ENCODE measurements at places on chromosomes 3 and 15.

DNA sequence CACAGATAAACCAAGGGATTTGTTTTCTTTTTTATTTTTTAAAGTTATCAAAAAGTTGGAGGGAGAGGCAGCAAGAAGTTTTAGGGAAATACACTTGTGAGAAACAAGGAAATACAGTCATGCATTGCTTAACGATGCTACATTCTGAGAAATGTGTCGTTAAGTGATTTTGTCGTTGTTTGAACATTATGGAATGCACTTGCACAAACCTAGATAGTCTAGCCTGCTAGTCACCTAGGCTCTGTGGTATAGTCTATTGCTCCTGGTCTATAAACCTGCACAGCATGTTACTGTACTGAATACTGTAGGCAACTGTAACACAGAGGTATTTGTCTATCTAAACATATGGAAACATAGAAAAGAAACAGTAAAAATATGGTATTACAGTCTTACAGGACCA, 2.0 kb upstream of the NFKBIZ start:
- no peak for DNase-seq

GRCh38 chr15:88664151-88664778, 25.4 kb downstream of the ISG20 start:
- peak; percentile 78 for DNase-seq

- DNase-seq, result no peak
These were observed 100.6 kb downstream of the TOP2B start for GRCh38 chr3:25564075-25564474.

GRCh38 chr3:125129512-125129997, 73.8 kb upstream of the HEG1 start:
- no peak for DNase-seq

- DNase-seq, result no peak
These were observed 25.5 kb upstream of the KLF13 start for GRCh38 chr15:31300981-31301672.

- DNase-seq, result peak; percentile 74
These were observed 7.0 kb downstream of the GNAI2 start for GRCh38 chr3:50242851-50243542.

GRCh38 chr3:57952208-57952631, 56.0 kb upstream of the FLNB start:
- no peak for DNase-seq

DNA sequence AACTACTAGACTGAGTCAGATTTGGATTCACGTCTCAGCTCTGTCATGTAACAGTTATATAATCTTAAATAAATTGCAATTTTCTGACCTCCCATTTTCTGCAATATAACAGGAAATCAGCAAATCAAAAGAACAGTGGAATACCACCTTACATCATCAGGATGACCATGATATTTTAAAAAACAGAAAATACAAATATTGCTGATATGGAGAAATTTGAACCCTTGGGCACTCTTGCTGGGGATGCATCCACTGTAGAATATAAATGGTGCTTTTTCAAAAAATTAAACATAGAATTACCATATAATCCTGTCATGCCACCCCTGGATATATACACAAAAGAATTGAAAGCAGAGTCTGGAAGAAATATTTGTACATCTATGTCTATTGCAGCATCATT, 982.5 kb downstream of the TBL1XR1 start:
- no peak for DNase-seq

DNA sequence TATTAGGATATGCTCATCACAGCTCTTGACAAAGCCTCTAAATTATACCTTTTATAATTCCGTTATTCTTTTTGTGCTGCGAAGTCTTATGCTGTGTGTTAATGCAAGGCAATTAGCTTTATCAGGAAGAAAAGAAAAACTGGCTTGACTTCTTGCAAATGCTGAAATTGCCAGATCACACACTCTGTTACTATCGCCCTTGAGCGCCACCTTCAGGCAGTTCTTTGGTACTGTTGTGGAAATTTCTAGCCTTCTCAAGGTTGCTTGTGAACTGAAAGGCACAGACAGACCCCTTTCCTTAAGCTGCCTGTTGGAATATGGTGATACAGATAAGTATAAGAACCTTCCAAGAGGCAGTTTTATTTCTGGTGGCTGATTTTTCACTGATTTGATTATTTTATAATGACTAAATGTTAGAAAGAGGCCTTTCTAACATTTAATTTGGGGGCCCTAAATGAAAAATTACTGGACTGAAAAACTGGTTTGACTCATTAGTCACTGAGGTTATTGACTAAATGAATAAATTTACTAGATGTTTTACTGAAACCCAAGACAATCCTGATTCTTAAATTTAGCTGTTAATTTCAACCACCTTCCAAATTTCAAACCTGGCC, 126.2 kb upstream of the RASGRP1 start:
- peak; percentile 91 for DNase-seq

DNA sequence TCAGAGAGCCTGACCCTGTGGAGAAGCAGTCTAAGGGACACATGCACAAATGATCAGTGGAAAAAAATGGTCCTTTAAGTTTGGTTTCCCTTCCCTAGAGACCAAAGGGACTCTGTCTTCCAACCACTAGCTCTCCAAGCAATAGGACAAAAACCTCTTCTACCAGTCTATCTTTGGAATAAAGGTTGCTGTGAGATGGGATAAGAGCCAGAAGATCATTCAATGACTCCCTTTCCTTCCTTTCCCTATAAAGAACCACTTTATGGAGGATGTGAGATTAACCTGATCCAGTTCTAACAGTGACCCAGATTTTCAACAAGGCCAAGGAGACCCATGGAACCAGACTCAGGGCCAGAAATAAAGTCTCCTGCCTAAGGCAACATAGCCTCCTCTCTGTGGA, 74.8 kb downstream of the DHX30 start:
- no peak for DNase-seq

All from activated naive CD4-positive, alpha-beta T cell treated with anti-CD3 and anti-CD28 coated beads for 36 hours (primary cell).